ENCODE measurements at places on chromosomes 12 and 14.
A peak's percentile ranks its signal among the peaks of the same experiment; 100 is the strongest.

DNA sequence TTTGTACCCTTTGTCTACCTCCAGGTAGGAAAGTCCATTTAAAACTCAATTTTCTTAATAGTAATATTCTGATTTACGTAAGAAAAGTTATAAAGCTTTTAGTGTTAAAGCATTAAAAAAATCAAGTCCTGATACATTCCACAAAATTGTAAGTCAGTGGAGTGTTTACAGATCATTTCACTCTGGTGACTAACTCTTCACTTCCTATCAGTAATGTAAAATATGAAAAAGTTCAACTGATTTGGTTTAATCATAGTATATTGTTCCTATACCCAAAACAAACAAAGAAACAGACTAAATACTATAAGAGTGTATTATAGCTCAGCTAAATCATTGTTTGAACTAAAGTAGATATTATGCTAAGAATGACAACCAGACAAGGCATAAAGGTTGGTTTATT, 85.9 kb downstream of the VEZT start:
- DNase-seq = no peak

DNA sequence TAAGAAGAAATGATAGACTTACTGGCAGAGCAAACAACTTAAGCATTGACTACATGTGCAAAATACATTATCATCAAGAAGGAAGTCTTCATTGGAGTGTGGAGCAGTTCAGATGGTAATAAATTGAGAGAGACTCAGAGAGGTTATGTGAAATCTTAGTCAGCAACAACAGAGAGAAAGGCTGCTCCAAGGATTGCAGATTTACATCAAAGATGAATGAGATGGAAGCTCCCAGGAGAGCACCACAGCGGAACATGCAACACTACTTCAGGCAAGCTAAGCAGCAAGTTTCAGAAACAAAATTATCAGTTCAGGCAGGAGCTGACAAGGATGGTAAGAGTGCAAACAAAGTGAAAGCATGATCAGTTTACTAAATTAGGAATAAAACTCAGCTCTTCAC, 882.3 kb downstream of the LRFN5 start:
- no peak for DNase-seq

- peak; percentile 36 for DNase-seq
Observed at GRCh38 chr12:14774906-14775635, 28.2 kb downstream of the WBP11 start.

DNA sequence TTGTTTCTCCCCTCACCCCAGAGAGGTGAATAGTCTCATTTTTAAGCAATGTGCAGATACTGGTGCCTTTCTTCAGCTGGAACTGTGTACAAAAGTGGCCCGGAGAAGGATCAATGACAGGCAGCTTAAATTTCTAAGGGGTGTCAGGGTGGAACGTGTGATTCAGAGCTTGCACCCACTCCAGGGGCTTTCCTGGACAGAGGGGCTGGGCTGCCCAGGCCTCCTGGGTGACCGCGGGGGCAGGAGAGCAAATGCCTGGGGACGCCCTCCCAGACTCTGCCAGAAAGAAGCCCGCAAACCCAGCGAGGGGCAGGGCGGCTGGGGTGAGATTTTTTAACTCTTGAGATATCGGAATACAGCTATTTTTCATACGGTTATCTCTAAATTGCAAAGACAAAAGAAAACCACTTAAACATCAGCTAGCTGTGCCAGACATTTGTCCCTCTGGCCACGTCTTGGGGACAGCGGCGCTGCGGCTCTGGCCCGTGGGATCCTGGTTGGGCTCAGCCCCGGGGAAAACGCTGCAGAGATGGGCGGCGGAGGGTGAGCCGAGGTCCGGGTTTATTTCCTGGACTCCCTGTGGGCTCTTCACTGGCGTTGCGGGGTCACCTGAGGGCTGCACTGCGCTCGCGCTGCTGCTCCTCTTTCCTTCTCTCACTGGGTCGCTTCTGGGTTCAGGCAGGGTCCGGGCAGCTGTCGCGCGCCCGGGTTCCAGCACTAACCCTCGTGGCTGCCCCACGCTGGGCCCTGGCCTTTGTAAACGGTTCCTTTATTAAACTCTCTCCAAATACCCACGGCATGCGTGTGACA, 35.8 kb downstream of the NFKBIA start:
- no peak for DNase-seq

DNA sequence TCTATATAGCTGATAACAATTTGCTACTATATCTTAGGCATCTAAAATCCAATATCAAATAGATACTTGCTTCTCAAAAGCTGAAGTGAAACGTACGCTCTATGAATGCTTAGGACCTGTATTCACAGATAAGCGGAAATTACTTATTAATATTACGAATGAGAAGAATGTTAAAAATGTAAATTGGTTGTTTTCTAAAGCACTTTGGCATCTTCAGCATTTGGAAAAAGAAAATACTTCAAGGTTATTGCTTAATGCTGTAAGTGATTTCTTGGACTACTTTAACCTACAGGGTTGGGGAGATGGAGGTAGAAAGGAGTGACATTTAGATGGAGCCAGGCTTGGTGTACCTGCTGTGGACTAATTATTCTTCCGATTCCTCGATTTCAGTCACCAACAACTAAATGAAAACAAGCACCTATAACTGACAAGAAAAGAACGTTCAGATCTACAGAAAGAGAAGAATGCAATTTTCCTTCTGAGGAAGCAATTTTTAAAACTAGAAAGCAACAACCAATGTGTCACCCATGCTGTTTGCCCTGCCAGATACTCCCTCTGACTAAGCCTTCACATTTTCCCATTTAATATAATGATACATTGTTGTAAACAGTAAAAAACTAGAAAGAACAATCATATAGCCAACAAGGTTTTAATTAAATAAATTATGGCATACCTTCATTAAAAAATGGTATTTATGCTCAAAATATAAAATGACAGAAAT, 49.3 kb downstream of the SLC25A21 start:
- no peak for DNase-seq

DNA sequence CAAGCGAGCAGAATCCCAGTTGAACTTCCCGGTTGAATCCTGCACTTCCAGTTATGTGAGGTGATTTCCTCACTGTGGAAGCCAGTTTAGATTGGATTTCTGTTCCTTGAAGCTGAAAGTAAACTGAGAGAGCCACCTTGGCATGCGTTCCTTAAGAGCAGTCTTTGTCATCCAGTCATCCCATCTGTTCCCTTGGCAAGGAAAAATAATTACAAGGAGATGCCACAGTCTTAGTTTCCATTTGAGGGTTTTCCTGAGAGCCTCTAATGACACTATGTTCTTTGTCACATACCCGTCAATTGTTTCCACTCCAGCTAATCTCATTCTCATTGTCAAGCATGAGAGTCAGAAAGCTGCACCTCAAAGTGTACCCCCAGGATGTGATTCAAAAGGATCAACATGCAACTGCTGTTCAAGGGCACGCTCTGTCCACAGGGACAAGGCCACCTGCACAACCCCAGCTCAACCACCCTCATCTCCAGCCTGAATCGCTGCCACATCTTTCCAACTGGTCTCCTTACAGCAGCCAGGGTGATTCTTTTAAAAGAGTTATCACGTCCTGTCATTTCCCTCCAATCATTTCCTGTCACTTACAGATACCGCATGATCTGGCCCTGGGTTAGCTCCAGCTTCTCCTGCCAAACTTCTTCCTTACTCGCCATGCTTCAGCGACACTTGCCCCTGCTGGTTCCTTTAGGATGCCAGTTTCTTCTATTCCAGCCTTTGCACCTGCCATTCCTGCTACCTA, 18.0 kb upstream of the TCP11L2 start:
- no peak for DNase-seq

GRCh38 chr14:105469456-105470349, 4.9 kb upstream of the CRIP2 start:
- DNase-seq = no peak

DNA sequence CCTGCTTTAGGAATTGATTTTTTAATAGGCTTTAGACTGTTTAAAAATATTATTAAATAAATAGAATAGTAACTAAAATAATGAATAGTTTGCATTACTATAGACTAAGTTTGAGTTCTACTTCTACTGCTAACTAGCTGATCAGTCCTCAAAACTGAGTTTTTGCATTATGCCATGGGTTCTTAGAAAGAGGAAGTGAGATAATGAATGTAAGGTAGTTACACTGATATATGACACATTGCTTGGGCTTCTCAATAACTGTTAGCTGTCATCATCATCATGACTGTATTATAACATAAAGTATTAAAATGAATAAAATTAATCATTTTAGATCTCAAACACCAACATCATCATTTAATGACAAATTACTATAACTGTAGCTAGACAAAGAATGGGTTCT, 949.7 kb downstream of the TRHDE start:
- no peak for DNase-seq

DNA sequence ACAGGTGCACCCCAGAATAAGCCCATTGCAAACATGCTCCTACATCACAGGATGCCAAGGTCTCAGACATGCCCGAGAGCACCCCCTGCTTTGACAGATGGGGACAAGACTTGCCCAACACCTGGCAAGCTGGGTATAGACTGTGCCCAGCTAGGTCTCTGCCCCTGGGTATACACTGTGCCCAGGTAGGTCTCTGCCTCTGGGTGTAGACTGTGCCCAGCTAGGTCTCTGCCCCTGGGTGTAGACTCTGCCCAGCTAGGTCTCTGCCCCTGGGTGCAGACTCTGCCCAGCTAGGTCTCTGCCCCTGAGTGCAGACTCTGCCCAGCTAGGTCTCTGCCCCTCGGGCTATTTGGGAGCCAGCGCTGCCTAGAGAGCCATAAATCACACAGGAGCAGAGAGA, 85.9 kb downstream of the CCDC88C start:
- DNase-seq = no peak

DNA sequence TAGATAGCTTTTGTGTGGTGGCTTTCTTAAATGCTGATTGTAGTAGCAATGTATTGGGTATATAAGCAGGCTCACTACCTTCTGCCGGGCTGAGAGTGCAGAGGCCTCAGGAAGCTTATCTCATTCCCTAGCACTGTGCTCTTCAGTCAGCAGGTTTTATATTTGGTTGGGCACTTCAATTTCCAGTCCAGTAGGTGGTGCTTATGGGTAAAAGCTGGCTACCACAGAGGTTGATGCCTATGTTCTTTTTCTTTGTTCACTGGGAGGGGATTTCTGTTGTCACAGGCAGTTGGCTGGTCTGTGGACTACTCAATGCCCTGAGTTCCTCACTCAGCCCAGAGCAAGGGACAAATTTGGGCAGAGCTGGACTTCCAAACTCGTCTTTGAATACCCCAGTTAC, 43.0 kb upstream of the GLIPR1 start:
- peak; percentile 10 for DNase-seq

DNA sequence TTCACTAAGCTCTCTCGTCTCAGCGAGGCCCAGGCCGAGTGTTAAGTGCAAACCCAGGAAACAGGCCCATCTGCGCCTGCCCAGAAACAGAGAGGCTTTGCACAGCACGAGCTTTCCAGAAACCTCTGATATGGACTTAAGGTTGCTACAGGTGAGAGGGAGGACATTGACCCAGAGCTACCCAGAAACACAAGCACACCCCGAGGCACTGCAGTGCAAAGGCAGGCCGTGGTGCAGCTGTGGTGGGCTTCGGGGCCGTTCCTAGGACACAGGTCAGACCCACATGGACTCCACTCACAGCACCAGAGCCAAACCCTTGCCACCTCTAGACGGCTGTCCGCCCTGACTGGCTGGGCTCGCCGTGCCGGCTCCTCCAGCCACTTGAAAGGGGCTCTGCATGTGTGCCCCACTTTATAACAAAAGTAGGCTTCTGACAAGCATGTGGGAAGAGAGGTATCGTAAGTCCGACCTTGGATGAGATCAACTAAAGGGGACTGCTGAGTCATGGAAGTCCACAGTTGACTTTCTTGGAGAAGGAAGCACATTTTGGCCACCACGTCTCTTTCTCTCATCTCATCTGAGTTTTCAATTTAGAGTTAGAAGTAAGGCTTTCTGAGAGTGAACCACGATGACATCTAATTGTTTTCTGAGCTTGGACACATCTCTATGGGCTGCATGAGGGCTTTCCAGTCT, 38.2 kb downstream of the CACNA2D4 start:
- DNase-seq = no peak

DNA sequence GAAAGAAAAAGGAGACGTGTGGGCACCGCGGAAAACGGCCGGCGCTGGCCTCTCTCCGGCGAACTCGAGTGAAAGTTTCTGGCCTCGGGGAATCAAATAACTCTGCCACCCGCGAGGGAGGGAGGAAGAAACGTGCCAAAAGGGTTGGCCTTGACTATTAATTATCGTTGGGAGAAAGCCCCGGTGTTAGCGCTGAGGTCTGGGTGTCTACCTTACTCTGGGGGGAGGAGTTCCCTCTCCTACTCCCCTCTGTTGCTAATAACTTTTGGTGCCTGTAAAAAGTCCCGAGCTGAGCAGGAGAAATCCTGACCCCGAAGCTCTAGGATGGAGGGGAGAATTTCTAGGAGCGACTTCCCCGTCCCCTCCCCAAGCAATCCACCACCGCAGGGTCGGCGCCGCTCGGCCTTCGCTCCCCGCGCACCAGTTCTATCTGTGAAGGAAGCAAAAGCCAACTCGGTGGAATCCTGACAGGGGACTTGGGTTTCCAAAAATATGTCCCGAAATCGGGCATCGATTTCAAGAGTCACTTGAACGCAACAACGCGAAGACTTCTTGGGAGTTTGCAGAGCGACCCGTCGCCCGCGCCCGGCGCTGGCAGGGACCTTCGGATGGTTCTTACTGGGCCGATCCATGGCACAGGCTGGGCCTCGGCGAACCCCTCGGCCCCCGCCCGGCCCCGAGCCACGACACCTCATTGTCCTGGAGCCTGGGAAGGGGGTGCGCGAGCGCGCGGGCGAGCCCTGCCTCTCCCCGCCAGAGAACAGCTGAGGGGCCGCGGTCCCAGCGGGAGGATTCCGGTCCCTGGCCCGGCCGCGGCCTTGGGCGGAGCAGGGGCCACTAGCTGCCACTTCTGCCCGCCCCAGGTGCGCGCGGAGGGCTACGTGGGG, 1.7 kb downstream of the OTX2 start:
- no peak for DNase-seq

DNA sequence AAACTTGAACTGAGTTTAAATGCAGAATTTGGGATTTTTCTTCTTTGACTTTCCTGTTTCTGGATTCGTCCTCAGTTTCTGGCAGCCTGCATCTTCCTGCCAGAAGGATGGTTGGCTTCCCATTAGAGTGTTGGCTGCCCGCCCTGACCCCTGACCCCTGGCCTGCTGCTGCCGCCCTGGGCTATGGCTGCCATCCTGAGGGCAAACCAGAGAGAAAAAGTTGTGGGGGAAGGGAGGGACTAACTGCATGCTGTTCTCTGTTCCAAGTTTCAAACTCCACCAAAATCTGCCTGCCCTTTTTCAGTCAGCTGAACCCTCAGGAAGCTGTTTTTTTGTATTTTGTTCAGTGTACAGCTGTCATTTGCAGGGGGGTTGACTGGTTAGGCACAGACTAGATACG, 48.4 kb downstream of the FNTB start:
- DNase-seq = no peak

- DNase-seq = peak; percentile 88
Observed at GRCh38 chr12:55929306-55929791, 1.6 kb upstream of the DGKA start.

GRCh38 chr14:57066887-57067513, 201.7 kb downstream of the EXOC5 start:
- DNase-seq = peak; percentile 9

All from germinal center (tissue), 1 donor.